Iris pigment epithelial cell (primary cell): ENCODE measurements at places on chromosomes 11 and 22.

DNA sequence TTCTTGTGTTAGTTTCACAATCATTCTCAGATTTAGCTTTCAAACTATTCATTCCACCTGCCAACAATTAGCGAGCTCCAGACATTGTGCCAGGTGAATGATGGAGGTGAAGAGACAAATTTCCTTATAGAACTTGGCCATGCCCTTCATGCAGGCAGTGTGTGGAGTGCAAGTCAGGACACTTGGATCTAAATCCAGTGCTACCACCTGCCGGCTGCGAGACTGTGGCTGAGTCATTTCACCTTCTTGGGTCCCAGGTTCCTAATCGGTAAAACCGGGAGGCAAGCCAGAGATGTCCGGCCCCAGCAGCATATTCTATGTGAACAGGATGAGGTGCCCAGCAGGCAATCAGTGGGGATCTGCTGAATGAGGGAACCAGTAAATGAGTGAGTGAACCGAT, 18.6 kb upstream of the EHF start:
- DNase-seq: no peak

DNA sequence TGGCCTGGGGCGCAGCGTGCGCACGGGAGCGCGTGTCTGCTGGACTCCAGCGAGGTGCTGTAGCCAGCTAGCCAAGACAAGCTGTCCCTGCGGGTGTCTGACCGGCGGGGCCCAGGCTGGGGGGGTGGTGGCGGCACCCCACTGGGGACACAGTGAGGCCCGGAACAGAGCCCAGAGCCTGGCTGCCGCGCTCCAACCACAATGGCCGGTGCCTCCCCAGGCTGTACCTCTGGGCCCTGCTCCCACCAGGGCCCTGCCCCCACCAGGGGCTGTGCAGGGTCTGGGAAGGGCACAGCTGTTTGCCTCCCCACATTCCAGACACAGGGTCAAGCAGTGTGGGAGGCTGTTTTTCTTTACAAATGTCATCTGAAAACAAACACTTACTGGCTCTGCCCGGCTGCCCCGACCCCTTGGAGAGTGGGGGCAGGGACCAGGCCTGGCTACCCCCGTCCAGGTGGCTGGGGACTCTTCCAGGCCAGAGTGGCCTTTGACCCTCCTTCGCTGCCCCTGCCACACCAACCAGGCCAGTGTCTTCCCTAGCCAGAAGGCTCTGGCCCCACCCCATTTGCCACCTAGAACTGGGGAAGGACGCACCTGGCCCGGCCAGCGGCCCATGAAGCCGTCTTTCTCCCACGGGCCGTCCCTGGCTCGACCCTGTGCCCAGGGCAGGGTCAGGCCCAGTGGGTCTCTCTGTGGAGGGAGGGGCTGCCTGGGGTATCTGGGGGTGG, 14.6 kb downstream of the H19 start:
- DNase-seq: no peak

- DNase-seq: no peak
Observed at GRCh38 chr22:43996170-43996980, 27.7 kb upstream of the PARVB start.

DNA sequence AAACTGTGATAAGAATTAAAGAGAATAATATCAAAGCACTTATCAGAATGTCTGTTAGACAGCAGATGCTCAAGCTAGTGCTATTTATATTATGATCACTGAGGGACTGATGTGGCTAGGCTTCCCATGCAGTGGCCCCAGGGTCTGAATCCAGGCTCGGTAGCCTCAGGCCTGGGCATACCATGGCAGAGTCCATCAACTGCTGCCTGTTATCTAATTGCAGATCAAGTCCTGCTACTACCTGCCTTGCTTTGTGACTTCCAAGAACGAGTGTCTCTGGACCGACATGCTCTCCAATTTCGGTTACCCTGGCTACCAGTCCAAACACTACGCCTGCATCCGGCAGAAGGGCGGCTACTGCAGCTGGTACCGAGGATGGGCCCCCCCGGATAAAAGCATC, 57.5 kb downstream of the TIMP3 start:
- no peak for DNase-seq

GRCh38 chr22:44369293-44369661, 56.5 kb upstream of the SHISAL1 start:
- DNase-seq: no peak

DNA sequence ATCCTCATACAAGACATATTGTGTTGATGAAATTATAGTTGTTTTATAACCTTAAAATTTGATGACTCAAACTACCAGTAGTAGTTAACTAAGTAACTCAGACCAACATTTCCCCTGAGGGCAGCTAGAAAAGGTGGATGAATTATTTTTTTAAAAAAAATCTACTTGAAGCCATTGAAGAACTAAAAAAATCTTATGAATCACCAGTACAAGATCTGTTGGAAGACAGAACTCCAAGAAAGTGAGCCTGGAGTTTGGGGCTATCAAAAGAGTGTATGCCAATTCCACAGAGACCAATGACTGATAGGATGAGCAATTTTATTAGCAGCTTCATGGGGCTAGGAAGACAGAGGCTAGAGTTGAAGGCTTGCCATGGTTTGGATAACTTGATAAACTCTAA, 72.4 kb downstream of the CYP2R1 start:
- DNase-seq: no peak

- peak; percentile 81 for DNase-seq
Observed at GRCh38 chr11:13135385-13136271, 126.5 kb downstream of the RASSF10 start.

DNA sequence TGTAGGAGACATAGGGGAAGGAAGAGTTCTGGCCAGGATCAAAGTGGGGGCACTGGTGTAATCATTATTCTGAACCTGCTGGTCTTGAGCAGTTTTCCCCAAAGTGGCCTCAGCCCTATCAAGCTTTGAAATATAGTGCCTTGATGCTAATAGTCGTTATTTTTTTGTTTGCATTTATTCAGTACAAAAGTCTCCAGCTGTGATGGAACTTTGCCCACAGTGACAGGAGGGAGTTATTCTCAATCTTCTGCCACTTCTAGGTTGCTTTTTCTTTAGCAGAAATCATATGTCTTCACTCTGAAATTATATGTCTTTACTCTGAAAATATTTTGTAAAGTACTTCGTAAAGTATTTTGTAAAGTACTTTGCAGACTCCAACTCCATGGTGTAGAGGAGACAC, 93.1 kb downstream of the FAT3 start:
- no peak for DNase-seq
